Stimulated activated CD4-positive, alpha-beta T cell treated with anti-CD3 and anti-CD28 coated beads, TNF-alpha, amount 100 ng/mL, for 48 hours (primary cell): ENCODE measurements at places on chromosomes 3 and 15.

DNA sequence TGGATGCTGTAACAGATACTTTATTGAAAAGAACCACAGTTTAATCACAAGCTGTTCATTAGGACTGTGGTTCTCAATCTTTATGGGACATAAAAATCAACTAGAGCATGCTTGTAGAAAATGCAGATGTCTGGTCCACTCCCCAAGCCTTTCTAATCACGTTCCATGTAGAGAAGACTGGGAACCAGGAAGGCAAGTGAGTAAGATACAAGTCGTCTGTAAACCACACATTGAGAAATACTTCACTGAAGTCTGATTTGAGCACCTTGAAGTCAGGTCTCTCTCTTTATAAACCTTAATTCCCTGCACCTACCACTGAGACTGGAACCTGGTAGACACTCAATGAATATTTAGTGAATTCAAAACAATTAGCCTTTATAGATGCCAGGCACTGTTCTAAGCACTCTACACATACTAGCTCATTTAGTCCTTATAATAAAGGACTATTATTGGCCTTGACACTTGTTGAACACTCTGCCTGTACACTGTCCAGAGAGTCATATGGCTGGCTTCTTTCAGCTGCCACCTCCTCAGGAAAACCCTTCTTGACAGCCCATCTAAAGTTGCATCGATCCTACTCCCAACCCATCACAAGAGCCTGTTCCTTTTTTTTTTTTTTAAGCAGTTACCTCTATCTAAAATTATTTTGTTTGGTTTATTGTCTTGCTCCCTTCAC lies 59.0 kb upstream of the CMSS1 start:
- no peak for DNase-seq

DNA sequence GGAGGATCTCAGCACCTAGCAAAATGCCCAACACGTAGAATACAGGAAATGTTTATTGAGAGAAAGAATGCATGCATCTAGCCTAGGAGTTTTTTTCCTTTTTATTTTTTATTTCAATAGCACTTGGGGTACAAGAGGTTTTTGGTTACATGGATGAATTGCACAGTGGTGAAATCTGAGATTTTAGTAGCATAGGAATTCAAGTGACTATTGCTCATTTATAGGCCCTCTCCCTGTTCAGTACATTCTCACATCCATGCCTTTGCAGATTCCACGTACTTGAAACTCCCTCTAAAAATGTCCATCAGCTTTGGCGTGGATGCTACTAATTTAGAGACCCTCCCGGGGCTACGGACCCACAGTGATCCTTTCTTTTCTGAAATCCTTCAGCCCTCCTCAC lies 61.7 kb upstream of the PIAS1 start:
- DNase-seq = no peak

GRCh38 chr3:103055021-103055520 lies 620.3 kb downstream of the ZPLD1 start:
- no peak for DNase-seq

GRCh38 chr3:46453526-46454208 lies 11.0 kb downstream of the LTF start:
- no peak for DNase-seq

- no peak for DNase-seq
Measured at GRCh38 chr3:41296556-41296955, 97.3 kb downstream of the CTNNB1 start.

GRCh38 chr3:175430983-175431773 lies 572.0 kb downstream of the NAALADL2 start:
- DNase-seq = no peak

DNA sequence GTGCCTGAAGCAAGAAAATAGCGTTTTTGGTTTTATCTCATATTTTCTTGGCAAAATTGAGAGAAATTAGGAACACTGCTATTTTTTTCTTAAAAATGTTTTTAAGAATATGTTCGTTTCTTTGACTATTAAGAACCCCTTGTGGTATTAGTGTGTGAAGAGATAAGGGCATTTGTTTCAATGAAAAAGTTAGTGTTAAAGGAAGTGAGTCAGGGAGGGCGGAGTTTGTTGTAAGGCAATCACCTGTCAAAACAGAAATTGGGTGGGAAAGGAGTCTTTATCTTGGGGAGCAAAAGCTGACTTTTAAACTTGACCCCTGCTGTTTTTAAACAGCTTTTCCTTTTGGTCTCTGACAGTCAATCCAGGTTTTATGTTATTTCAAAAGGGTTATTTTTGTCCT lies 4.2 kb downstream of the RAP2B start:
- no peak for DNase-seq
